ENCODE measurements at places on chromosomes 16 and 17. TPM values are rescaled to one million over a fixed set of nuclear protein-coding genes. Genes with fewer than 3 reads are reported as not detected.

HAP1 gene
- 0.08 TPM for total RNA-seq

PPP1R1B gene
- 1.2 TPM for total RNA-seq

PNMT gene
- 10.9 TPM for total RNA-seq

PTGES3L gene
- 51.2 TPM for total RNA-seq

CPHXL gene
- total RNA-seq = not detected

ZNF778 gene
- 9.7 TPM for total RNA-seq

GDE1 gene
- 89.1 TPM for total RNA-seq

DNA sequence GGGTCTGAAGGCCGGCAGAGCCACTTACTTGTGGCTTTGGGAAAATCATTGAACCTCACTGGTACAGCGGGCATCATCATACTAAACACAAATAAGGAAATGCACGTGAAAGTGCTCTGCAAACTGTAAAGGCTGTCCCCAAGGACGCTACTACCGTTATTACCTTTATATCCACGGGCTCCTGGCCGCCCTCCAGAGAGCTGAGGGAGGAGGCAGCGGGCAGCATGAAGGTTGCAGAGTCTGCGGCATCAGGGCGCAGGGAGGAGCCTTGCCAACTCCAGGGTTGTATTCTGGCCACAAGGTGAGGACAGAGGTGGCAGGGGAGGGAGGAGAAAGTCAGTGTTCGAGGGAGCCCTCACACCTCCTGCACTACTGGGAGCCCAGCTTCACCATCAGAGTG is 68.3 kb upstream of the GCSH start:
- no peak for DNase-seq

- no peak for DNase-seq
Measured at GRCh38 chr16:4200000-4200780, 41.7 kb downstream of the SRL start.

DNA sequence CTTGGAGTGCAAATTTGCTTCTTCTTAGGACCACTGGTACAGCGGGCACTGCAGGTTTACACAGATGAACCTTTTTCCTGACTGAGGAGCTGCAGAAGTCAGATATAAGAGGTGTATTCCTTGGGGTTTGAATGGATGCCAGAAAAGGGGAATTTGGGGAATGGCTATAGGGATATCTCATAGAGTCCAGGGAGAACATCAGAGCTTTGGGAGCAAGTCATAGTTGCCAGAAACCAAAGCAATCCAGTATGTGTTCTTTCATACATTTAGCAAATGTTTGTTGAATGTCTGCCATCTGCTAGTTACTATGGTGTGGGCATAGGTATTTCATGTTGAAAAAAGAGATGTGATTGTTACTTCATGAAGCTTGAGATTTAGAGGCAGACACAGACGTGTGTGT is 46.8 kb downstream of the MAP2K4 start:
- DNase-seq = no peak

GRCh38 chr17:1580979-1581676 is 18.5 kb upstream of the PITPNA start:
- no peak for DNase-seq

- DNase-seq = no peak
Measured at GRCh38 chr16:74474416-74474815, 53.1 kb upstream of the CLEC18B start.

GRCh38 chr17:51707216-51707615 is 446.9 kb downstream of the UTP18 start:
- DNase-seq = no peak

GRCh38 chr17:79183293-79184158 is 108.9 kb downstream of the ENGASE start:
- DNase-seq = no peak

DNA sequence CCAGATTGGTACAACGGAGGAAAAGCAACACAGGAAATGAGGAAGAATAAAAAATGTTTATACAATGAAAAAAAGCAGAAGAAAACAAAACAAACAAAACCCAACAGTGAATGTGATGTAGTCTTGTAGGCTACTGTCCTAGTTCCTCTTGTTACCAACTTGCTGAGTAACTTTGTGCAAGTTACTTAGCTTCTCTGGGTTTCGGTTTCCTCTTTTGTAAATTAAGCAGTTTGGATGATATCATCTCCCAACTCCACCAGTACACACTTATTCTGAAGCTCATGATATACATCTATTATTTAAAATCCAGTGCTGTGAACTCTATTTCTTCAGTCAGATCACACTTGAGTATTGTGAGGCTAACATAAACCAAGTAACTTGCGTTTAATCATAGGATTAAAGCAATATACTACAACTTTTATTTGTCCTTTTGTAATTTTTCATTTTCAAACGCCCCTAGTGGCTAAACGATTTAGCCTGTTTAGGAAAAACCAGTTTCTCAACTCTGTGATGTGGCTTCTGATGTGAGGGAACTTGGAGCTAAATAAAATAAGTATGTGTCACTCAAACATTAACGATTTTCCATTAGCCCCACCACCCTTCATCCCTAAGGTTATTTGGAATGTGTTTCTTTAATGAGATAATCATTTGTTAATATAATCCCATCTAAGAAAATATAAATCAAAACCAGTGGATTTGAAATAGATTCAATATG is 1.4 kb upstream of the UNK start:
- no peak for DNase-seq

GRCh38 chr16:79815049-79815448 is 214.5 kb upstream of the MAF start:
- DNase-seq = no peak

DNA sequence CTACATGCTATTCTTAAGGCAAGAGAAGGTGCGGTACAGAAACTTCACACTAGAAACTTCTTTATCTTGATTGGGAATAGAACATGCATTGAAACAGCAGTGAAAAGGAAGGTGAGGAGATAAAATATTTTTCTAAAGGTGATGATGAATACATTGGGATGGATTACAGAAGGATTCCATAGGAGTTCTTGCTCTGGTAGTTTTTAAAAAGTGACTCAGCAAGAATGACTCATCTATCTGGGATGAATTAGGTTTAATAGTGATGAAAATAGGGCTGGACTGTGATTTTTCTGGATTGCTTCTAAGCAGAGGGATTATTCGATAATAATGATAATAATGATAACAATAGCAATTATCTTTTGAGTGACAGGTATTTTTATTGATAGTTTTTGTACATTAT is 65.6 kb upstream of the HS3ST4 start:
- no peak for DNase-seq

DNA sequence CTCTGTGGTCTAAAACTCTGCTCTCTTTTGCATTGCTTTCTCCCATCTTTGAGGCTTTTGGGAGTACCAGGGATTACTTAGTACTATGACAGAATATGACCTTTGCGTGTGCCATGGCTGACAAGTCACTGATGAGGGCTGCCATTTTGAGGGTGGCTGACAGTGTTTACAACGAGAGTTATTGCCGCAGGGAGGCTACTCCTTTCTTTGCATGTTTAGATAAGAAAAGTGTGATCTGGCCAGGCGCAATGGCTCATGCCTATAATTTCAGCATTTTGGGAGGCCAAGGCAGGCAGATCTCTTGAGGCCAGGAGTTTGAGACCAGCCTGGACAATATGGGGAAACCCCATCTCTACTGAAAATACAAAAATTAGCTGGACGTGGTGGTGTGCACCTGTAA is 77.5 kb downstream of the GSG1L start:
- DNase-seq = peak; percentile 22

GRCh38 chr17:82619641-82620040 is 28.6 kb downstream of the WDR45B start:
- DNase-seq = no peak

DNA sequence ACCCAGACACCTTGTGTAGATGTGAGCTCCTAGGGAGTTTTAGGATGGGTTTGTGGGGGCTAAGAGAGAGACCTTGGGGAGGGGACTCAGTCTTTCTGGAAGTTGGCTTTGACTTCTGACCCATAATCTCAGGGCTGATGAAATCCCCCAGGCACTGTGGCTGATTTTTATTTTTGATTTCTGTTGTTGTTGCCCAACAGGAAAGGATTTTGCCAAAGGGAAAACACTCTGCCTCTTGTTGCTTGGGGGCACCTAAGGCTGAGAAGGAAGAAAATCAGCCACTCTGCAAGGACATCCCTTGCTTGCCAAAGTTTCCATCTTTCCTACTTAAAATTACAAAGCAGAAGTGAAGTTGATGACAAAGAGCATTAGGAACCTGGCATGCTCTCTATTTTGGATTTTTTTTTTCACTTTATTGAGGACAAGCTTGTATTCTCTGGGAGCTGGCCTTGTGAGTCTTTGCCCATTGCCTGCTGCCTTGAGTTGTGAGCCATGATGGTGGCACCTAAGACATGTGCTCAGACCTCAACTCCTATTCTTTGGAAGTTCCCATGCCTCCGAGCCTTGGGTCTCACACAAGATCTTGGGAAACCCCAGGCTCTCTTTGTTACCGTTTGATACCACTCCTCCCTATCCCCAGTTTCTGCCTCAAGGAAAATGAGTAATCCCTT is 3.2 kb upstream of the C1QTNF1 start:
- no peak for DNase-seq

DNA sequence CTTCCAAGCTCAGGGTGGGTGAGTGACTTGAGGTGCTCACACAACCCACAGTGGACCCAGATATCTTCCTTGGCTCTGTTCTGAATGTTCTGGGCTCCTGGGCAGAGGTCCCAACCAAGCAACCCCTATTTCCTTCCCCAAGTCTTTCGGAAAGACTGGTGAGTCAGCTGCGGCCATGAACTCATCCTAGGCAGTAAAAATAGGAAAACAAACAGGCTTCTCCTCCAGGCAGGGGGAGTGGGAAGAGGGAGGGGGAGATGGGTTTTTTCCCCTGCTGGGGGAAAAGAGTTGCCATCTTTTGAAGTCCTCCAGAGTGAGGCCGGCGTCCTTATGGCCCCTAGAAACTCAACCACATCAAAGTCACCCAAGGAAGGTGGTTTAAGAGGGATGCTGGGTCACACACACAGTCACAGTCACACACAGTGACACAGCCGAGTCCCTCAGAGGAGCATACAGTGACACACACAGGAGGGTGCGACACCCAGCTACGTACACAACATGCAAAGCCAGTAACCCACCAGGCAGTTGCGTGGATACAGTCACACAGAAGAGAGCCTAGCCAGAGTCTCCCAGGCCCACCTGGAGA is 16.0 kb upstream of the DLX4 start:
- DNase-seq = no peak

DNA sequence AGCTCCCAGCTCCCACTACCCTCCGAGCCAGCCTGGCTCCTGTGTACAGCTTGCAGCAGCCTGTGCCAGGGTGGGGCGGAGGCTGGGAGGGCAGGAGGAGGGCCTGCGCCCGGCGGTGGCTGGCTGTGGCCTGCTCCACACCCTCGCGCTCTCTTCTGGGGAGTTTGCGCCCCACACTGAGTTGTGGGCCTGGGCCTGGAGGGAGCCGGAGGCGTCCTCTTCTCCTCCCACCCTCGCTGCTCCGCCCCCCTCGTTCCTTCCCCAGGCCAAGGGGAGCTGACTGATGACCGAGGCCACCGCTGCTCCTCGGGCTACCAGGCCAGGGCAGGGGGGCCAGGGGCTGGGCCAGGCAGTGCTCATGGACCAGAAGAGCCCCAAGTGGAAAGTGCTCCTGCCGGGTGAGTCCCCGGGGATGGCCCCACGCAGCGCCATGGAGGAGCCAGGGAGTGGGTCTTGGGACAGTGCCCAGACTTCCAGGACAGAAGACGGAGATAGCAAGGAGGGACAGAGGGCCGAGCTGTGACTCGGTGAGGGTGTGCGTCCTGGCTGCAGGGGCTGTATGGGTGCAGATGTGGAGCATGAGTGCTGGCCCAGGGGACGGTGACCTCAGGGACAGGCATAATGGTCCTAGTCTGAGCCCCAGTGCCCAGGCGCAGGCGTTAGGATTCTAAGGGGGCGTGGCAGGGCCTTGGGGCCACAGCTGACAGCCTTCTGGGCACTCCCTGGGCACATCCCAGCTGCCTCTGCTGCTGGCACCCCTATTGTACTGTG is 242.1 kb upstream of the GSE1 start:
- DNase-seq = no peak

DNA sequence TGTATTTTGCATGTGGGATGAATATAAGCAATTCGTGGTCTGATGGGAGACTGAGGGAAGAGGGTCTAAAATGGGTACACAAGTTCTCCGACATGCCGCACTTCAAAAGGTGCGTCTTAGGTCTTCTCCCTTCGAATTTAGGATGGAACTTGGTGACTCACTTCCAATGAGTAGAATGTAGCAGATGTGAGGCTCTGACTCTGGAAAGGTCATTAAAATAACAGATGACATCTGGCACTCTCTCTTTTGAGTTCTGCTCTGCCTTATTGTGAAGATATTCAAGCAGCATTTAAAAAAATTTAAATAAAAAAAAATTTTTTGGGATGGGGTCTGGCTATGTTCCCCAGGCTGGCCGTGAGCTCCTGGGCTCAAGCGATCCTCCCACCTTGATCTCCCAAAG is 92.7 kb downstream of the TMEM100 start:
- DNase-seq = no peak

GRCh38 chr16:30053376-30054015 is 12.1 kb upstream of the ALDOA start:
- no peak for DNase-seq
